ENCODE measurements at places on chromosomes 7 and 10. TPM values are rescaled to one million over a fixed set of nuclear protein-coding genes. Genes with fewer than 3 reads are reported as not detected.
A peak's percentile ranks its signal among the peaks of the same experiment; 100 is the strongest.

Gene ITPRID1
- total RNA-seq = not detected

DNA sequence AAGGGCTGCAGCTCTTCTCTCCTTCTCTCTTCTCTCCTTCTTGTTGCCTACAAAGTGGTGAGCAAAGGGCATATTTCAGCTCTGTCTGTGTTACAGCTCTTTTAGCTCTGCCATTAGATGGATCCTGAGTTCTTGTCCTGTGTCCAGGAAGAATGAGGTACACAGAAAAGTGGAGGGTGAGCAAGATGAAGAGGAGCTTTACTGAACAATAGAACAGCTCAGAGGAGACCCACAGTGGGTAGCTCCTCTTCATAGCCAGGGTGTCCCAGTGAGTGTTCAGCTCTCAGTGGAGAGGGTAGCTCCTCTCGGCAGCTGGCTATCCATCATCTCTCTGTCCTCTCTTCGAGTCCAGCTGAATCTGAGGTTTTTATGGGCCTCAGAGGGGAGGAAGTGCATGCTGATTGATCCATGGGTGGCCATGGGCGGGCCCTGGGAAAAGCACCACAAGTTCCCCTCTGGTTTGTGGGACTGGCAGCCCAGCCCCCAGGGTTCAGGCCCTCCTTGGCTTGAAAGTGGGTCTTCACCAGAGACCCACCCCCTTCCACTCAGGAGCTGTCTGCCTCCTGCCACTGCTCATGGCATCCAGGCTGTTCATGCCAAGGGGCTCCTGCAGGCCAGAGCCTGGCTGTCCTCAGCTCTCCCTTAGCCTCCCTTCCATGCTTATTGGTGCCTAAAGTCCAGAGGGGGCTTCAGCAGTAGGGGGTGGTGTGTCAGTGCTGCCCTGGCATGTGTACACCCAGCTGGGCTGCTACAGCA is 109.1 kb upstream of the FAM180A start:
- no peak for DNase-seq

GRCh38 chr10:106643473-106643872 is 521.0 kb downstream of the SORCS1 start:
- no peak for DNase-seq

DNA sequence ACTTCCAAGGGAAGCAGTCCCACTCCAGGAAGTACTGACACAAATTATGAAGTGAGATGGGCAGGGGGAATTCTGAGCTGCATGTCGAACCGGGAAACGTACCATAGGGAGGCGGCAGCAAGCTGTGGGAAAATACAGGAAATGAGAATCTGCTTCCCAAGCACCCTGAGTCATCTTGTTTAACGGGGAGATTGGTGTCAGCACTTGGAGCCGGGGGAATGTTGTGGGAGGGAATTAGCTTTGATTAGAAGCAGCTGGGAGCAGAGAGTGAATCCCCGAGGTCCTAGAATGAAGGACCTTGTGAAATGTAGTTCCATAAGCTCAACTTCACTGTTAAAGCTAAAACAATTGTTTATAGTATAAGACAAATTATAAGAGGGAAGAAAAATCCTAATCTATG is 141.4 kb upstream of the PRKCQ start:
- peak; percentile 18 for DNase-seq

DNA sequence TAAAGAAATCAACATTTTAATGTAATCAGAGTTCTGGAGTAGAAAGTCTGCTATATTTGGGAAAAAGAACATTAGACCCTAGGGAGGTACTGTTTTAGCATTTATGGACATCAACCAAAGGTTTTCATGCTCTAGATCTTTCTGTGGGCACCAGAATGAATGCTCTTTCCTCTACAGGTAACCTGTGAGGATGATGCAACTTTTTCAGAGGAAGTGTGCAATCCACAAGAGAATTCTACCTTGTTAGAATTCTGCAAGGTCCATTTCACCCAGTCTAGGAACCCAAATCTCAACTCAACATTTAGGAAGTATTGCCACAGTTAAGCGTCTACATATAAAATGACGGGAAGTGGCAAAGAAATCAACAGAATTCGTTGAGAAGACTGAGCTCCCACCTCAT is 139.9 kb upstream of the FAM171A1 start:
- DNase-seq = no peak

DNA sequence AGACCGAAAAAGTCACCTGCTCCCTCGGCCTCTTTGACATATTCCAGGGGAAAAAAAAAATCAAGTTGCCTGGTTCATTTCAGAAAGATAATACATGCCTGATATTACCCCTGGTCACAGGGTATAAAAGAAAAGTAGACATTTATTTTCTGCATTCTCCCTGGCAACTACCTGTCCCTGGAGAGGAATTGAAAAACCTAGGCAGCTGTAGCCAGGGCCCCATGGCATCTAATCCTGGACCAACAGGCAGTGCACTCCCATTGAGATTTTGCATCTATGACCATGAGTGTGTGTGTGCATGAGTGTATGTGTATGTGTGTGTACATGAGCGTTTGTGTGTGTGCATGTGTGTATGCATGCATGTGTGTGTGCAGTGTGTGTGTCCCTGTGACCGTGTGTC is 338.2 kb upstream of the PFKP start:
- no peak for DNase-seq

- DNase-seq = no peak
Observed at GRCh38 chr10:112821663-112822062, 128.4 kb upstream of the TCF7L2 start.

DNA sequence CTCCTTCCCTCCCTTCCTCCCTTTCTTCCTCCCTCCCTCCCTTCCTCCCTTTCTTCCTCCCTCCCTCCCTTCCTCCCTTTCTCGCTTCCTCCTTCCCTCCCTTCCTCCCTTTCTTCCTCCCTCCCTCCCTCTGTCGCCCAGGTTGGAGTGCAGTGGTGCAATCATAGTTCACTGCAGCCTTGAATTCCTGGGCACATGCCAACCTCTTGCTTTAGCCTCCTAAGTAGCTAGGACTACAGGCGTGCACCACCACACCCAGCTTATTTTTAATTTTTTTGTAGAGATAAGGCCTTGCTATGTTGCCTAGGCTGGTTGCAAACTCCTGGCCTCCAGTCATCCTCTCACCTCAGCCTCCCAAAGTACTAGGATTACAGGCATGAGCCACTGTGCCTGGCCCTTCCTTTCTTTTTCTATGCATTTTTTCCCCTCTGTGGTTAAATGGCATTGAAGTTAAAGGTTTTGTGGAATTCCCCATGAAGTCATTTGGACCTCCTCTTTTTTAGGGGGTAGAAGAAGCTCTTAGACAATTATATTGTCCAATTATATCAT is 9.6 kb downstream of the KLHDC10 start:
- no peak for DNase-seq

DNA sequence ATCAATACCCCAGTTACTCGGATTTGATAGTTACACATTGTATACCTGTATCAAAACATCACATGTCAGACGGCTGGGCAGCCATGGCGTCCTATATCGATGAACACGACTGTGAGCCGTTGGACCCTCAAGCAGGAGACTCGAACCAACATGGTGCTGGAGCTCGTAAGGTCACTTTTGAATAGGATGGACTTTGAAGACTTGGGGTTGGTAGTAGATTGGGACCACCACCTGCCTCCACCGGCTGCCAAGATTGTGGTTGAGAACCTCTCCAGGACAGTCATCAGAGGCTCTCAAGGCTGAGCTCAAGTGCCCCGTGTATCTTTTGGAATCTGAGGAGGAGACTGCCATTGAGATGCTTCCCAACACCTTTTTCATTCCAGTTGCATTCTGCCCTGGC is 1.9 kb upstream of the RINT1 start:
- no peak for DNase-seq

GRCh38 chr10:123160311-123160980 is 6.2 kb downstream of the BUB3 start:
- DNase-seq = no peak

DNA sequence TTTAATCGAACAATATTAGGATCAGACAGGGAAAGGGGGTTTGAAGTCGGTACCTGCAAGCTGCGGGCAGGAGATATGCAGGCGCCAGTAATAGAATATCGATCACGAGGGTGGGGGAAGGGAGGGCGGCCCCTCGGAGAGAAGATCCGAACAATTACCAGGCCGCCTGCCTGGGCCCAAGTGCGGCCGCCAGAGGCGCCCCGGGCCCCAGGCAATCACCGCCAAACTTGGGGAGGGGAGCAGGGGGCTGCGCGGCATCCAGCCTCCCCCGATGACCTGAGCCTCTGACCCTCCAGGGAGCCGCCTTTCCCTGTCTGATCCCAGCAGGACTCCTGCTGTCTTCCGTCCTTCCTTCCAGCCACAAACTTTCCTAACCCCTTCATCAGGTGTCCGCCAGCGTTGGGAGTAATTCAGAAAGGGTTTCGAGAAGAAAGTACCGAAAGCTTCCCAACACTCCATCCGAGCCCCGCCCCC is 1.1 kb downstream of the NKX1-2 start:
- DNase-seq = no peak

Gene RPEL1
- not detected for total RNA-seq

Gene ECHS1
- total RNA-seq = 32.4 TPM

DNA sequence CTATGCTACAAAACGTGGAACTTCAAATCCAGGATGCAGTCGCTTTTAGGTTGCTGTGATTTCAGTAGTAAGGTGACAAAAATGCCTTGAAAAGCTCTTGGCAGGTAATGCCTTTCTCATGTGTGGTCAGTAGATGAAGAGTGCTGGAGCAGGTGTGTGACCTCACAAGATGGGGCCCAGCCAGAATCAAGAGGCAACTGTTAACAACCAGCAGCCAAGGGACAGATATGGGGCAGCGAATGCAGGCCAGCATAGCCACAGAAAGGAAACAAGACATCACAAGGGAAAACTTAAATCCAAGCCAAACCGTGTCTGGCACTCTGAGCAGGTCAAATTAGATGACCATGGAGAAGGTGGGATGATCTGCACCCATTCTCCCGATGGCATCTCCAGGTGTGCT is 12.3 kb downstream of the HUS1 start:
- DNase-seq = no peak

GRCh38 chr10:4770801-4771553 is 55.0 kb upstream of the AKR1E2 start:
- no peak for DNase-seq

DNA sequence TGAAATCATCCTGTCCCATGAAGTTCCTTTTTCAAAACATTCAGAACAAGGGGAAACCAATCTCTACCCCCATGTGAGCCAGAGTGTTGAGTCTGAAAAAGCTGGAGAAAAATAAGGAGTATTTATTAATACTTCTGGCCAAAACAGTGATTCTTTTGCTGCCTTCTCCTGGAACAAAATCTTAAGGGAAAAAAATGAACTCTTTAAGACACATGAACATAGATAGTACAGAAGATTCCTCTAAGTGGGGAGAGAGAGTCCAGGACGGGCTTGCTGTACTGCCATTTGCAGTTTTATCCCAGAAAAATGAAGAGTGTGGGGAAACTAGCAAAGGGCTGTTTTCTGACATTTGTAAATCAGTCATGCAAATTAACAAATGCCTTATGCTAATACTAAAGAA is 173.4 kb upstream of the CELF2 start:
- DNase-seq = no peak

DNA sequence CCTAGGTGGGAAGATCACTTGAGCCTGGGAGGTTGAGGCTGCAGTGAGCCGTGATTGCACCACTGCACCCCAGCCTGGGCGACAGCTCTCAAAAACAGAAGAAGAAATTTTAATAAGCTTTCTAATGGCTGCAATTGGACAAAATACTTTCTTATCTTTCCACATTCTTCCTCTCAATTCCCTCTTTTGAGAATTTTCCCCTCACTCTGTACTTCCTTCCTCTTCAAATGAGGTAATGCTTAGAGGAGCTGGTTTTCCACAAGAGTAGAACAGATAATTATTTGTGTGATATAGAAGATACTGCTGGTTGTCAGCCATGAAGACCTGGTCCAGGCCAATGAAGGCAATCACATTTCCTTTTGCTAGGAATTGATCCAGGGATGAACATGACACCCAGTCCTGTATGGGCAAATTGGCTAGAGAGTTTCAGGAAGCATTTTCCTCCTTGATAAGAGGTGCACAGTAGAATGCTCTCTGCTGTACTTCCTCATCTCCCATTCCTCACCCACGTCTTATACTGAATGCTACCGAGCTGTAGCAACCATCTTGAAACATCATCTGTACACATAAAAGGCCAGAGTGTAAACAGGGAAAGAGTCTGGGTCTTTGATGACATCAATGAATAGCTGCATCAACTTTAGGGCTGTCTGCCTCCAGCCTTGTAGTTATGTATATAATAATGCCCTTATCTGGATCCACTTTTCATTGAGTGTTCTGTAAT is 103.9 kb downstream of the CDK6 start:
- no peak for DNase-seq

Gene CCL24
- total RNA-seq = 0.37 TPM

Gene VKORC1L1
- 7.0 TPM for total RNA-seq

DNA sequence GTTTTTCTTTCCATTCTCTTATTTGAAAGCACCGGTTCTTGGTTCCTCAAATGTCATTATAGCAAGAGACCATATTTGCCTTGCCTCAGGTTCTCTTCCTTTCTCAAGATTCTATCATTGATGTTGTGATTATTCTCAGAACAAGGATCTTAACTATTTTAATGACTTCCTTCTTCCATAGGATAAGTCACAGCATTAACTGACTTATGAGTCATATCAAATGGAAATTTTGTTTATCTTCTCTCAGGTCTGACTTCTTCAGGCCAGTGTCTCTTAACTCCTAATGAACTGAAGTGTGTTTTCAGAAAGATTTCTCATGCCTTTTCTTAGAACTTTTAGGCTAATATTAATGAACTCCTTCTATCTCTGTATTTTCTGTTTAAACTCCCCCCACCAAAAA is 794.6 kb upstream of the LRRN3 start:
- DNase-seq = no peak

DNA sequence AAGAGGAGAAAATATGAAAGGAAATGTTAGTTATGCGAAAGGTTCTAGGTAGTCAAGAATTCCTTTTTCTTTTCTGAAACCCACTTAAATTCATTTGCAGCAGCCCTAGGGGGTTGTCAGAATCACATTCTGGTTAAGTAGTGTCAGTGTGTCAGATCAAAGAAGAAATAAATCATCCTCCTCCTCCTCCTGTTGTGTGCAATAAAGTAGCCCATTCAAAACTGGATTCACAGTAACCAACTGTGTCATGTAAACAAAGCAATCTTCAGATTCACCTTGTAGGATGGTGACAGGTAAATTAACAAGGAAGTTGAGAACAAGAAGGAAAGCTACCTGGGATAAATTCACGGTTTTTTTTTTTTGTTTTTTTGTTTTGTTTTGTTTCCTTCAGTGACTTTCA is 127.5 kb downstream of the NSUN6 start:
- DNase-seq = no peak

Gene CYP3A5
- 10.0 TPM for total RNA-seq

DNA sequence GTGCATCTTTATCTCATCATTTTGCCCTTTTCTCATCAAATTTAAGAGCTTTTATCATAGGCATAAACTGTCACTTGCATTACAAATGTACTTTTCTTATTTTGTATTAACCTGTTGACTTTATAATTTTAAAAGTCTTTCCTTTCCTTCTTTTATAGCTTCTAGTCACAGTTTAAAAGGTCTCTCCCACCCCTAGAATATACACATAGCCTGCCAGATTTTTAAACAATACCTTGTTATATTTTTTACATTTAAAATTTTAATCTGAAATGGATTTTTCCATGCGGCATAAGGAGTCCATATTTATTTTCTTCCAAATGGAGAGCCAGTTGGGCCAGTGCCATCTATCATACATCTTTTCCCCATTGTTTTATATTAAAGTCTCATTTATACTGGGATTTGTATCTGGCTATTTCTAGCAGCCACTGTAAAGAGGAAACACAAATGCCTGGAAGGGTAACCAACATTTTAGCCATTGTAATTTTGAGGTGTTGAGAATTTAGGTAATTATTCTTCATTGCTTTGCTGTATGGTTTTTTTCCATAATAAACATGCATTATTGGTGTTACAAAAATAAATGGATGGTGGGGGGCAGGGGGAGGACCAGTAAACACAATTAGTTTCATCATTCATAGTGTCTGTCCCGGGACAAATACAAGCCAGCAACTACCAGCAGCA is 92.8 kb downstream of the CCDC71L start:
- no peak for DNase-seq

Gene STRA8
- total RNA-seq = not detected

Gene SYT15
- 10.7 TPM for total RNA-seq
